ENCODE measurements at places on chromosomes 11 and 22. TPM values are rescaled to one million over a fixed set of nuclear protein-coding genes. Genes with fewer than 3 reads are reported as not detected.

DNA sequence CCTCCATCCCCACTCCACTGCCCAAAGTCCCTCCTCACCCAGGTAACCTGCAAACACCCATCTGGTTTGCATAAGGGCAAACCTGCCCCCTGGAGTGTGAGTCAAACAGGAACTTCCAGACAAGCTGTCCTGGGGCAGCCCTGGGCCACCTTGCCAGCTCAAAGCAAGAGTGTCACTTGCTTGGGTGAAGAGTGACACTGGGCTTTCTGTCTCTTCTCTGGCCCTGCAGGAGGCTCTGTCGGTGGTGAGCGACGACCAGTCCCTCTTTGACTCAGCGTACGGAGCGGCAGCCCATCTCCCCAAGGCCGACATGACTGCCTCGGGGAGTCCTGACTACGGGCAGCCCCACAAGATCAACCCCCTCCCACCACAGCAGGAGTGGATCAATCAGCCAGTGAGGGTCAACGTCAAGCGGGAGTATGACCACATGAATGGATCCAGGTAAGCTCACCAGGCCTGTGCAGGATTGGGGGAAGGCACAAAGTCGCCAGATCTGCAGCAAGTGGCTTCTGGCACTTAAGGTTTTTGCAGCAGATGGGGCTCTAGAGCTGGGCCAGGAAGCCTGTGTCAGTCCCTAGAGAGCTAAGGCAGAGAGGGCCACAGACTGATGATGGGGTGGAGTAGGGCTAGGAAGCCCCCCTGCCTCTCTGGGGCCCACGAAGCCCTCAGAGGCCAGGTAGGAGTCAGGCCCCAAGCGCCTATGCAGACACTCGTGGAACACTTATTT is 64.2 kb downstream of the FLI1 start:
- DNase-seq = no peak

GRCh38 chr22:40043081-40043480 is 48.3 kb downstream of the FAM83F start:
- no peak for DNase-seq

DNA sequence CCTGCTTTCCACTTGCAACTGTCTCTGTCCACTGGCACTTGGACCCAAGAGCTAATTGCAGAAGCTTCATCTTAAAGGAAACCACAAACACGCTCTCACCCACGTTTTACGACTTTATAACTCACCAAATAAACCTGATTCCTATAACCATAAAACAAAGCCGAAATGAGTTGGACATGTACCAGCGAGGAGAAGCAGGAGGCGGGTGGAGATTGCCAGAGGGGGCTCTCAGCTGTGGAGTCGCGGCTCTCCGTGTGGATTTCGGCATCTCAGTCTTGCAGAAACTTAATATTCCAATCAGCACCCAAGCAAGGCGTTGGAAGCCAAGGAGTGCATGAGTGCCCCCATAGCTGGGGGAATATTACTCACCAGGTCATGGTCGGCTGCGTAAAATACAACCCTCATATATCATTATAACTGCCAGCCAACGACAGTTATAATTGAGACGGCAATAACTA is 483.6 kb downstream of the MN1 start:
- no peak for DNase-seq

DNA sequence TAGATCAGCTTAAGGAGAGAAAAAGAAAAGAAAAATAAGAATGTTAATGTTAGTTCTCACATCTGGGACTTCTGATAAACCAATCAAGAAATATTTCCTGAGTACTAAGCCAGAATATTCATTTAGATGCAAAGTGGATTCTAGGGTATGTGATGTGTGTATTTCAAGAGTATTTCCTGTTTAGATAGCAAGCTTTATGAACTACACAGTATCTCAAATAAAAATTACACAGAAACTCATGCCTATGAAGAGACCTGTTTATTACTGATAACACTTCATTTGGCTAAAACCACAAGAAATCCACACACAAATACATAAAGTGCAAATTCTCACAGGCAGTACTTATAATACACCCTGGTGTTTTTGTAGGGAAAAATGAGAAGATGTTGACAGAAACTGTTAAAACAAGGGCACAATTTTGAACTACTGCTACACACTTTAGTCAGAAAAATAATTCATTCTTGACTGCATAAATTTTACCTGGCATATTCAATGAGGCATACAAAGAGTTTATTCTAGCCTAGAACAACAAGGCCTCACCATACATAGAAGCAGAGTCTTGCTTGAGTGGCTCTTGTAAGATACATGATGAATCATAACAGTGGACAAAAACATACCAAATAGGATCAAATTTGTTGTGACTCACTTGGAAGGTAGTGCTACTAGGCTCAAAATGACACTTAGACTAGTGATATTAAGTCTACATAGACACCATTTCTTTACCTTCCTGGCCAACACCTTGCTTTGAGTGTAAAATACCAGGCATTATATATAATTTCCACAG is 18.8 kb upstream of the P4HA3 start:
- DNase-seq = peak; percentile 39

GRCh38 chr11:34929794-34930763 is 13.7 kb downstream of the PDHX start:
- DNase-seq = no peak

Gene CD81
- 197 TPM for total RNA-seq

- DNase-seq = no peak
Measured at GRCh38 chr11:2708151-2708581, 8.4 kb upstream of the KCNQ1OT1 start.

DNA sequence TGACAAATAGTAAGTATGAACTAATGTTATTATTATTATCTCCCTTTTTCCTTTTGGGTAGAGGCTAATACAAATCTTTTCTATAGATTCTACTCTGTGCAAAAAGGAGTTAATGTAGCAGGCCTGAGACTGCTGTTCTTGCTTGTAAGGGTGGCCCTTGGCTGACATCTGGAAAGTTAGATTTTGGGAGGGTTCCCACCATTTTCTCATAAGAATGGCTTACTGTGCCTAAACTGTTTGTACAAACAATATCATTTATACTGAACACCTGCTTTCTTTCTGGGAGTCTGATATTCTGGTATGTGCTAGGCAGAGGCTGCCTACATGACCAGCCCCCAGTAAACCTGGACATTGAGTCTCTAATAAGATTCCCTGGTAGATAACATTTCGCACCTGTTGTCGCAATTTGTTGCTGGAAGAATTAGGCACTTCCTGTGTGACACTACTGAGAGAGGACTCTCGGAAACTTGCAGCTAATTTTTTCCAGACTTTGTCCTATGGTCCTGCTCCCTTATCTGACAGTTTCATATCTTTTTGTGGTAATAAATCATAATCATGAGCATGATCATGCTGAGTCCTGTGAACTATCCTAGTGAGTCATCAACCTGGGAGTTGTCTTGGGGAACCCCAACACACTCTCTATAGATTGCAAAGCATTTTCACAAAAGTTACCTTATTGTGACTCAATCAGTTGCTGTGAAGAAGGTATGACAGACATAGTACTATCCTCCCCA is 257.7 kb upstream of the CCDC90B start:
- DNase-seq = no peak

- no peak for DNase-seq
Measured at GRCh38 chr11:110479108-110480101, 49.7 kb downstream of the FDX1 start.

Gene LGALS12
- total RNA-seq = not detected

GRCh38 chr22:29071261-29072045 is 1.4 kb upstream of the KREMEN1 start:
- no peak for DNase-seq

- DNase-seq = no peak
Measured at GRCh38 chr11:22516111-22516510, 109.5 kb downstream of the FANCF start.

GRCh38 chr11:81032906-81033305 is 1592.1 kb upstream of the TENM4 start:
- DNase-seq = no peak

DNA sequence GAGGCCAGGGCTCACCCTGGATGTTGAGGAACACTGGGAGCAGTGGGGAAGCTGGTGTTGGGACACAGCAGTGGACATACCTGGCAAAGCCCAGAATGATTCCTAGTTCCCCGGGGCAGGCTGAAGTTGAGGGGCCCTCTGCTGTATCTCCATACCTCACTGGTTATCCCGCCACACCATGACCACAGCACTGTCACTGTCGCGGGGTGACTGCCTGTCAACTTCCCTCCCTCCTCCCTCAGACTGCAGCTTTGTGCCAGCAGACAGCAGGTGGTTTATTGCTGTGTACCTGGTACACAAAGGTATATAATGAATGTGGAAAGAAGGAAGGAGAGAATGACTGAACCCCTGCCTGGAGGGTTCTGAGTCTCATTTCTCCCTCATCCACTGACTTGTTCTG is 318.7 kb downstream of the TMEM135 start:
- DNase-seq = no peak

Gene UPK3A
- total RNA-seq = not detected

DNA sequence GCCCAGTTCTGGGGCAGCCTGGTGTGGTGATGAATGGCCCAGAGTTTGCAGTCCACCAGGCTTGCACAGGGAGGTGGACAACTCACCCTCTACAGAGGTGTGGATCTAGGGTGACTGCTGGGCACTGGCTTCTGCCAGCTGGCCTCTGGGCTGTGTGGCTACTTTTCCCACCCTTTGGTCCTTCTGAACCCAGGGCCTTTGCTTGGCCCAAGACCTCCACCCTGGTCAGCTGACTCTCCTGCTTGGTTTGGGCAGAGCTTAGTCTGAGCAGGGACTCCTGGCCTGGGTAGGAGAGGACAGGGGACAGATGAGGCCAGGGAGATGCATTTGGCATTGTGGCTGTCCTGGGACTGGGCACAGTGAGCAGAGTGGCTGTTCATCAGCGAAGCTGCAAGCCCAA is 83.0 kb upstream of the SHANK2 start:
- no peak for DNase-seq

- DNase-seq = no peak
Measured at GRCh38 chr22:30481711-30482110, 9.9 kb upstream of the SEC14L3 start.

GRCh38 chr22:33023153-33023827 is 34.9 kb downstream of the SYN3 start:
- DNase-seq = no peak

Gene BACE1-AS
- total RNA-seq = 1.8 TPM

All from pulmonary artery endothelial cell (primary cell).